Stimulated activated CD8-positive, alpha-beta memory T cell treated with anti-CD3 and anti-CD28 coated beads, Interleukin-4, amount 100 ng/mL, for 24 hours (primary cell): ENCODE measurements at places on chromosomes 3 and 15.

DNA sequence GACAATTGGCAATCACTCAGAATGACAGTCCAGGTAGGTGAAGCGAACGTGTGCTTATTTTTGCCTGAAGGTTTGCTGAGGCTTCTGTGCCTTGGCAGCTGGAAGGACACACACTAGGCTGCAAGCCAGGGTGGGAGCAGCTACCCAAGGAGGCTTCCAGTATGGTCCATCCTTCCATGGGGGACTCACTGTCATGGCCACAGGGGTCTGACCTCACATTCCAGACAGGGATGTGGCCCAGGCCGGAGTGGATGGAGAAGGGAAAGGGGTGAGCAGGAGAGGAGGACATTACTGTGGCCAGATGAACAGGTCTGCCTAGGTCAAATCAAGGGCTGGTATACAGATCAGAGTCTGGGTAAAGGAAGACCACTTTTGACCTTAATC, 247.7 kb downstream of the ADAMTS17 start:
- no peak for DNase-seq

- no peak for DNase-seq
Observed at GRCh38 chr3:18481946-18482548, 56.9 kb upstream of the SATB1 start.

GRCh38 chr3:183944775-183945174, 60.1 kb upstream of the PARL start:
- DNase-seq = no peak

- no peak for DNase-seq
Observed at GRCh38 chr15:35362195-35362829, 183.7 kb downstream of the DPH6 start.

- DNase-seq = no peak
Observed at GRCh38 chr3:171116365-171116764, 89.8 kb upstream of the SLC2A2 start.

DNA sequence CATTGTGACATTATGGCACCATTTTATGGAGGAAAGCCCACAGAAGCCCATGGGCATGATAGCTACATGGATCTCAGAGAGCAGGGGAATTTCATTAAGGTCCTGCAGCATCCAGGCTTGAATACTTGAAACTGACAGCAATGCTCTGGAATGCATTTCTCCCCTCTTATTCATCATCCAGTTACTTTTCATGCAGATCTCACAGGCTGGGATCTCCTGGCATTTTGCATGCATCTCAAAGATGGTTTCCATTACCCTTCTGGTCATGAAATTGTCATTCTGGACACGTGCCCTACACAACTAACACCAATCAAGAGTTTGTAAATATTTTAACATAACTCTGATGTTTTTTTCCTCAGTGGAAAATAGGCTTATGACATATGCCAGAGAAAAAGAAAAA, 32.4 kb downstream of the VGLL3 start:
- no peak for DNase-seq

DNA sequence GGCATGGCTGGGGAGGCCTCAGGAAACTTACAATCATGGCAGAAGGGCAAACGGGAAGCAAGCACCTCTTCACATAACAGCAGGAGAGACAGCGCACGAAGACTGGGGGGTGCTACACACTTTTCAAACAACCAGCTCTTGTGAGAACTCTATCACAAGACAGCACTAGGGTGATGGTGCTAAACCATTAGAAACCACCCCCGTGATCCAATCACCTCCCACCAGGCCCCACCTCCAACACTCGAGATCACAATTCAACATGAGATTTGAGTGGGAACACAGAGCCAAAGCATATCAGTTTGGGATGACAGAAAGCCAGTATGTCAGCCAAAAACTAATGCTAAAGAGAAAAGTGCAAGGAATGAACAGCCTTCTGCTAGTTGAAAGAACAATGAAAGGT, 309.8 kb upstream of the CCDC54 start:
- no peak for DNase-seq
